Left ventricle myocardium superior (tissue), 1 donor: ENCODE measurements at places on chromosomes 2 and 18.

DNA sequence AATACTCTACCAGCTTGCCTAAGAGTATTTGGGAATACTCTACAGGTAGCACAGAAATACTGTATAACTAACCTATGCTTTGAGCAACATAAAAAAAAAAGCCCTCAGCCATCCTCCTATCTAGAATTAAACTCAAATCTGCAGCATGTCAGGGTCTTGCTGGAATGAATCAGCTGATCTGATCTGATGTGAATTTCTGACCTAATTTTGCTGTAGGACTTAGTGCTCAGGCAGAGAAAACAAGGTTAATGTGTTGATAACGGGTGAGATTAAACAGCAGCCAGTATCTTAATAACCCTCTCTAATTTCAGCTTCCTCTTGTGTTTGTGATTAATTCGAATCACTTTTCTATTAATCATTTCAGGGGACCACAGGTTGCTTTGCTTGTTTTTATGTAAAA, 16.3 kb downstream of the NYAP2 start:
- DNase-seq: no peak

GRCh38 chr18:8623549-8624106, 14.4 kb downstream of the RAB12 start:
- peak; percentile 71 for DNase-seq

- no peak for DNase-seq
These were observed 10.6 kb upstream of the NEMP2 start for GRCh38 chr2:190545093-190545492.

DNA sequence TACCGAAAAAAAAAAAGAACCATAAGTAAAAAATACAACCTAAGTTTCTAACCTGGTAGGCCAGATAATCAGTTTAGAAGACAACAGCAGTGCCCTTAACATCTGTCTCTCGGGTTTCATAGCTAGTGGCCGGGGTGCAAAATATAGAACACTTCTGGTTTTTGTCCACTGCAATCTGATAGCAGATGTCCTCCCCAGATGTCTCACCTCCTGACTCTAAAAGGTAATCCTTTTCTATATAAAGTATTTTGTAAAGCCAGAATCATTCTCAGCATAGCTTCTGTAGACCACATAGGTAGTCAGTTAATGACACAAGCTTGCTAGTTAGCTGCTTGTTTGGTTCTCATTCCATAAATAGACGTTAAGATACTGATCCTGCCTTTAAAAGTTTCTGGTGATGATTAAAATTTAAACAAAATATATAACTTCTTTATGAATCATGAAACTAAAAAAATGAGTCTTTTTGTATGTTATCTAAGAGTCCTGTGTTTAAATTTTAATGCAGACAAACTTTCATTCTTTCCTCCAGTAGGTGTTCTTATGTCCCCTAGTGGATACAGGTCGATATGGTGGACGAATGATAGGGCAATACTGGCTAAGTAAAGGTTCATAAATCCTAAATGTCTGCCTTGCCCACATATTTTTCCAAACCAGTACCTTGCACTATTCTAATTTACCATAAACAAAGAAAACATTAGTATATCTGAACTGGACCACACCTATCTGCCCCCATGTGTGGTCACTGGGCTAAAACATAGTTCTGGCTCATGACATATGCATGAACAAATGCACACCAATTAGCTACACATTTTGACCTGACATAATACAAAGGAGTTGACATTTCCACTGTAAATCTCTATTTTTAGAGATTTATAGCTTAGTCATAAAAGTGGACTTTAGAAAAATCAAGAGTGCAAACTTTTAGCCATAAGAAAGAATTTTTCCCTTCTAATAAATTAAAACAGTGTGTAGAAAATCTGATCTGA, 171.0 kb downstream of the SRBD1 start:
- DNase-seq: no peak

- DNase-seq: no peak
These were observed 325.1 kb upstream of the SLC39A10 start for GRCh38 chr2:195331966-195332365.
